ENCODE measurements at places on chromosomes 4 and X.
A peak's percentile ranks its signal among the peaks of the same experiment; 100 is the strongest.

GRCh38 chr4:122762966-122763716 lies 30.6 kb downstream of the BBS12 start:
- no peak for DNase-seq

DNA sequence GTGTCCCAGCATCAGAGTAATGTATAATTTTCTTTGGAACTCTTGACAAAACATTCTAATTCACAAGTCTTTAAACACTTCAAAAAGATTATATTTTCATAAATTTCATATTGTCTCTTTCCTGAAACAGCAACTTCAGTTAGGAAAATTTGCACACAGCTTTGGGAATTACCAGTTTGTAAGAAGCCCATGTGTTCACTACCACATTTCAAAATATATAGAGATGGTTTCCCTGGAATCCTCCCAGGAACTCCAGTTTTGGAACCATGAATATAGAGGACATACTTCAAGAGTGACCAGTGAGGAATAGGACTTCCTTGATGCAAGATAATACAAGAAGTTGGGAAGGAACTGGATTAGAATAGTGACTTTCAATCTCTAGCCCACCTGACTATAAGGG lies 28.7 kb upstream of the HPGDS start:
- DNase-seq, result no peak

DNA sequence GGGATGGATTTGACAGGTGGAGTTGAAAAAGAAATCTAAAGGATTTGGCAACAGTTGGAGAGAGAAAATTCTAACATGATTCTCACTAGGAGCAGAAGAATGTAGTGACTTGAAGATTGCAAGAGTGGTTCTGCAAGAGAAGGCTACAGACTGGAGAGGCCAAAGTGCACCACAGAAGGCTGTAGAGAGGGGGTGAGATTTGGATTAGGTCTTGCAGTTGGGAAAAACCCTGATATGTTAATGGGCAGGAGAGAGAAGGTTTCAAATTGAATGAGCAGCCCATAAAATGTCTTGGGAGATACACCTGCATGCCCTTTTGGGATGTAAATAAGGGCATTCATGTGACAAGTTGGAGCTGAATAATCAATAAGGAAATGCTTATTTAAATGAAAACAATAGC lies 14.7 kb upstream of the VEGFD start:
- DNase-seq, result no peak

- no peak for DNase-seq
Observed at GRCh38 chr4:151921811-151922210, 161.0 kb upstream of the GATB start.

DNA sequence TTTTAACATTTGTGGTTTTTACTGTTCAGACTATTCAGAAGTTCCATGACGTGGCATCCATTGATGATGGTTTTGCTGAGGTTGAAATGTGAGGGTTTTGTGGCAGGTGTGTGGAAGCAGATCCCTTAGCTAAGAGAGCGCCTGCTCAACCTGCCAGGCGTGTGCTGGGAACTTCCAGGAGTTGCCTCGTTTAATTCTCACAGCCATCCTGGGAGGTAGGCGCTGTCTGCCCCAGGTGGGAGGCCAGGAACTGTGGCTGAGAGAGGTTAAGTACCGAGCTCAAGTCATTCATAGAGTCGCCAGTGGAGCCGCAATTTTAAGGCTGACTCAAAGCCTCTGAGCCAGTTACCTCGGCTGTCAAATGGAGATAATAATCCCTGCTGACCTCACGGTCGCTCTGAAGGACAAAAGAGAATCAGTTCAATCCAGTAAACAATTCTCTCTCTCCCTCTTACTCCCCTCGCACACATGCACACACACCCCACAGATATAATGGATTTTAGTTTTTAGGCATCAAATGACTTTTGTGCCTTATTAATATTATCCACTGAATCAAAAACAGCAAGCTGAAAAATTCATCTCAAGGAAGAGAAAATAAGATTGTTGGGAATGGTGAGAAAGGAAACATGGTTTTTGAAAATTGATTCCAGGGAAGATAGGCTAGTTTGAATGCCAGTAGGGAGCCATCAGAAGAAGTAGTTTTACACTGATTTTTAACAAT lies 171.3 kb downstream of the PTTG2 start:
- DNase-seq, result no peak

DNA sequence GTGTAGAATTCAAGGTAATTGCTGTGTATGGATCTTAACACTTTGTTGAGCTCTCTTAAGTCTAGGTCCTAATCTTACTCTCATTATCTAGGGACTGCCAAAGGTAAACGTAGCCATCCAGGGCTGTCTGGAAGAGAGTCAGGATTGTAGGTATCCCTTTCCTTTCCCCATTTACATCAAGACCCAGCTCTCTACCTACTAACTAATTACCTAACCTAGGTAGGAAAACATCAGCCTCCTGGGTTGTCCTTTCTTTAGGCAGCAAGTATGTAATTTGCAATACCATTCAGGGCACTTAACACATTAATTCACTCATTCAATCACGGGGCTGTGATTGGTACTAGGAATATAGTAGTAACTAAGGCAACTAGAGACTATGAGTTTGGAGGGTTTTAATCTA lies 15.2 kb upstream of the CPEB2 start:
- no peak for DNase-seq

GRCh38 chrX:74656079-74656745 lies 41.8 kb upstream of the RLIM start:
- no peak for DNase-seq

- peak; percentile 55 for DNase-seq
Observed at GRCh38 chrX:20412871-20413486, 146.3 kb upstream of the RPS6KA3 start.

GRCh38 chr4:40600850-40601249 lies 28.8 kb downstream of the RBM47 start:
- peak; percentile 95 for DNase-seq

GRCh38 chrX:116285501-116285900 lies 115.0 kb downstream of the AGTR2 start:
- DNase-seq, result no peak

GRCh38 chrX:10395179-10395578 lies 225.2 kb downstream of the MID1 start:
- no peak for DNase-seq

- no peak for DNase-seq
Observed at GRCh38 chrX:10617999-10618351, 2.4 kb downstream of the MID1 start.

DNA sequence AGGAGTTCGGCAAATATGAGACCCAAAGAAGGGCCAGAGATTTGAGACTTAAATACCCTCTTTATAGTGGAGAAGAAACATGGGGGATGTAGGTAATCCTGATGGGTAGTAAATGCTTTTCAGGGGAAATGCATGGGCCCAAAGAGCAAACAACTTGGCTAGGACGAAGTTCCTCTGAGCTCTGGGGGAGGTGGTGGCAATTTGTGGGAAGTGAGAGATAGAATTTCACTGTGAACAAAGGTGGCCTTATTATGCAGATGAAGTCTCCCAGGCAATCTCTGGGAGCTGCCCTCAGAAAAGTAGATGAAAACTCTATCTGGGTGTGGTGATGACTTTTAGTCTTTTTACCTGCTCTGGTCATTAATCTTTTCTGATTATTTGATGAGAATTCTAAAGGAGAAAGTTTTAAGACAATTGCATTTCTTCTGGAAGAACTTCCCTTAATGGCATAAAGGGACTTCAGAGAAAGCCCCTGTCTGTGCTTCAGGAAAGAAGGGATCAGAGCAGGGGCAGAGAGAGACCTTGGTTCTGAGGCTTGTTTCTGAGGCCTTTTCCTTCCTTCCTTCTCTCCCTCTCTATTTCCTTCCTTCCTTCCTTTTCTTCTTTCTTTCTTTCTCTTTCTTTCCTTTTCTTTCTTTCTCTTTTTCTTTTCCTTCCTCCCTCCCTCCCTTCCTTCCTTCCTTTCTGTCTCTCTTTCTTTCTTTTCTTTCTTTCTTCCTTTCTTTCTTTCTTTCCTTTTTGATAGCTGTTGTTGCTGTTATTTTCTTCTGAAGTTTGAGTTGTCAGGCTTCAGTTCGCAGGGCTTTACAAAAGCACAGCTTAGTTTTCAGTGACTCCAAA lies 37.5 kb upstream of the MAOA start:
- DNase-seq, result no peak

DNA sequence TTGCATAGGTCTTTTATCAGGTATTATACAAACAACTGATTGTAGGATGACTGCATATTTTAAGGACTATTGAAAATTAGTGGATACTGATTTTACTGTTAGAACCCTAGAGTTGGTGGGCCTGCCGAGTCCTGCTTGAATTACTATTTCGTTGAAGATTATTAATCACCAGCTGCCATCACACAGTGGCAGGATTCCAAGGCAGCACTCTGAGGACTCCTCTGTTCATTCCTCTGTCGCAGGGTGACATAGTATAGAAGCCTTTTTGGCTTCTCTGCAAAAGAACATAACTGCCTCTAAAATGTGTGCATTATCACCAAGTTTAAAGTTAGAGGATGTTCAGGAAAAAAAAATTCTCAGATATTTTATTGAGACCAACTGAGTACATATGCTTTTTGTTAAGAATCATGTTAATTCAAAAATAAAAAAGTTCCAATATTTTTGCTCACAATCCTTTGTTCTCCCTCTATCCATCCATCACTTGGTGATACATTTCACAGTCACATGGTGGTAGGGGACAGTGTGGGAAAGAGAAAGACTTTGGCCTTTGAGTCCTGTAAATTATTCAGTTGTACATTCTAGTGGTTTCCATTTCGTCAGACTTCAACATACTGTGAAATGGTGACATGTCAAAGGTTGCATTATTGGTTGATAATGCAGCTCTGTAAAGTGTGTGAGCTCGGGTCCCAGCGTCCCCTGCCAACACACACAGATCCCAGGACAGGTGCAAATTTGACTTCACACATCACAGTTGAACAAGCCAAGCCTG lies 332.5 kb downstream of the GRID2 start:
- no peak for DNase-seq

- DNase-seq, result no peak
Observed at GRCh38 chr4:58514299-58514698, 1404.1 kb upstream of the IGFBP7 start.

GRCh38 chr4:82352825-82353366 lies 20.9 kb downstream of the HNRNPD start:
- DNase-seq, result no peak

DNA sequence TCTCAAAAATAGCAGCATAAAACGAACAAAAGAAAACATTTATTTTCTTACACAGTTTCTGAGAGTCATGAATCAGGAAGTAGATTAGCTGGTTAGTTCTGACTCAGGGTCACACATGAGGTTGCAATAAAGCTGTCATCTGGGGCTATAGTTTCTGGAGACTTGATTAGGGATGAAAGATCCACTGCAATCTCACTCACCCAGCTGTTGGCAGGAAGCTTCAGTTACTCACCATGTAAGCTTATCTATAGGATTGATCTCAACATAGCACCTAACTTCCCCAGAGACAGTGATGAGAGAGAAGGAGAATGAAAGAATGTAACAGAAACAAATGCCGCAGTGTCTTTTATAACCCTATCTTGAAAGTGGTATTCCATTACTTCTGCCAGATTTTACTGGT lies 435.5 kb downstream of the GABRG1 start:
- DNase-seq, result no peak

DNA sequence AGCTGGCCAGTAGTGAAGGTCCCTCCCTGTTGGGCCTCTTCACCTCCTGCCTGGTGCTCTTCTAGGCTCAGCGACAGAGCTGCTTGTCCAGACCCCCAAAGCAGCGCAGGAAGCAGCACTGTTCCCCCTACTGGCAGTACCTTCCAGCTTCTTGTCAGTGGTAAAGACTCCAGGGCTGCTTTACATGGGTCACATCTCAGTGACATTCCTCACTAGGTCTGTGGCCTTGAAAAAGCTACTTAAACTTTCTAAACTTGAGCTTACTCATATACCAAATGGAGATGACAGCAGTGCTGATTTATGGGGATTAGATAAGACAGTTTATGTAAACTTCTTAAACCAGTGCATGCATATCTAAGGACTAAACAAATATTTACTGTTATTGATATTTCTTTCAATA lies 117.3 kb downstream of the FAT4 start:
- DNase-seq, result no peak

DNA sequence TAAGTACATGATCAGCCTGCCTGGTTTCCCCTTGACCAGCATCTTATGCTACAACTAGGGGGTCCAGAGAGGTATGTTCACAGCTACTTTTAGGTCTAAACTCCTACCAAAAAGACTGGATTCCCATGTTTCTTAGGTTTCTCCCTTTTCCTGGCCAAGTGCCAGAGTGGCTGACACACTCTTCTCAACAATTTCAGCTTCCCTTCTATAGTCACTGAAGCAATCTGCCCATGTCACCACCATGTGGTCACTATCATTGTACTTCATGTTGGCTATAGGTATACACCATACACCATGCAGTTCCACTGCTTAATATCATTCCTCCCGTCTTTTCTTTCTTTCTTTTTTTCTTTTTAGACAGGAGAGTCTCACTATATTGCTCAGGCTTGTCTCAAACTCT lies 66.9 kb downstream of the KLHL13 start:
- DNase-seq, result no peak

GRCh38 chr4:182255441-182256190 lies 12.4 kb downstream of the TENM3 start:
- no peak for DNase-seq

GRCh38 chr4:109752525-109752924 lies 22.7 kb upstream of the PLA2G12A start:
- no peak for DNase-seq

- no peak for DNase-seq
Observed at GRCh38 chr4:136873555-136873954, 658.7 kb downstream of the PCDH18 start.
